ENCODE measurements at places on chromosomes 3 and 15. TPM values are rescaled to one million over a fixed set of nuclear protein-coding genes. Genes with fewer than 3 reads are reported as not detected.

Gene CLRN1
- not detected for total RNA-seq

Gene RTP3
- not detected for total RNA-seq

Gene DTWD1
- total RNA-seq, result 33.8 TPM

Gene TMEM207
- total RNA-seq, result not detected

DNA sequence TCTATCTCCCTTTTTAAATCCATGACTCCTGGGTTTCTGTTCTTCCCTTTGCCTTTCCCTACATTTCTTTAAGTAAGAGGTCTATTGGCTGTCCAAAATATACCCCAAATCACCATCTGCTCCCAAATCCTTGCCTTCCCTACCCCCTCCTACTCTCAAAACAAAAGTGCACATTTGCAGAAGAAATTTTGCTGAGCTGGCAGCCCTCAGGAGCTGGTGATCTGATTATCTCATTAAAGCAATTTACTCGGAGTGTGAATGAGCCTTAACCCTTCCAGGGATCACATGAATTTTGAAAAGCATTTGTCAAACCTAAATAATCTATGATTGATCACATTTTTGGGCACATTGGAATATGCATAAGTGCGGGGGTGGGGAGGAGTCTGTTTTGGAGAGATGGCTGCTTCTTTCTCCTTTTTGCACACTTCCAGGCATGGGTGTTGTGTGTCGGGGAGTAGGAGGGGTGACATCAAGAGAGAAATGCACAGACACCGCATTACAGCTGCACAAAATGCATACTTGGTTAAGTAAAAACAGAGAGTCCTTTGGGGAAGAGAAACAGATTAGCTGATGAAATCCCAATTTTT lies 892.6 kb downstream of the TUSC7 start:
- no peak overlapping the region for H3K27ac ChIP-seq
- no peaks in the 10 kb centered on the region for H3K27me3 ChIP-seq
- no peaks in the 10 kb centered on the region for H3K4me1 ChIP-seq
- H3K36me3 ChIP-seq, result no peaks in the 10 kb centered on the region
- H3K4me3 ChIP-seq, result no peak overlapping the region

GRCh38 chr3:197149-197827 lies 725 bp downstream of the CHL1 start:
- DNase-seq, result no peak
- H3K36me3 ChIP-seq, result no peaks in the 10 kb centered on the region
- no peaks in the 10 kb centered on the region for H3K4me1 ChIP-seq
- H3K27me3 ChIP-seq, result no peaks in the 10 kb centered on the region

- H3K27me3 ChIP-seq, result no peaks in the 10 kb centered on the region
- no peaks in the 10 kb centered on the region for H3K4me1 ChIP-seq
- H3K36me3 ChIP-seq, result no peaks in the 10 kb centered on the region
- no peak overlapping the region for H3K4me3 ChIP-seq
These were observed 135.9 kb downstream of the RSL24D1 start for GRCh38 chr15:55060836-55061235.

GRCh38 chr3:175940243-175940642 lies 1081.1 kb downstream of the NAALADL2 start:
- no peaks in the 10 kb centered on the region for H3K27me3 ChIP-seq
- no peaks in the 10 kb centered on the region for H3K36me3 ChIP-seq
- H3K27ac ChIP-seq, result no peak overlapping the region
- no peak for DNase-seq
- no peaks in the 10 kb centered on the region for H3K4me1 ChIP-seq

- no peaks in the 10 kb centered on the region for H3K27me3 ChIP-seq
- no peak overlapping the region for H3K4me3 ChIP-seq
- H3K4me1 ChIP-seq, result no peaks in the 10 kb centered on the region
- no peaks in the 10 kb centered on the region for H3K36me3 ChIP-seq
These were observed 319.4 kb downstream of the PLCL2 start for GRCh38 chr3:17204049-17204650.

GRCh38 chr3:65246561-65246960 lies 558.8 kb upstream of the ADAMTS9 start:
- H3K27me3 ChIP-seq, result no peaks in the 10 kb centered on the region
- no peaks in the 10 kb centered on the region for H3K4me1 ChIP-seq
- no peak overlapping the region for H3K27ac ChIP-seq

DNA sequence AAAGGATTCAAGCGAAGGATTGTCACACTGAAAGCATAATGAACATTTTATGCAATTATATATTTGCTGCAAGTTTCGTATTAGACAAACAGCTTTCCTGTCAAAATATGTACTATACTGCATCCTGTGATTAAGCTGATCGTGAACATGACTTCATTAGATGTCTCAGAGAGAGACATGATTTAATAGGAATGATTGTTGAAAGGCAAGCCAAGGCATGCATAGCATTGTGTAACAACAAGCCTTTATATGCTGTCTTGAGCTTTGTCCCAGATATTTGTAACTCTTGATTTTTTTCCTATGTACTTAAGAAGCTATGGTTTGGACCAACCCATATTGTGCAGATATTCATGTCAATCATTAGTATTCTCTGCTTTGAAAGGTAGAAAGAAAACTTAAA lies 309.1 kb downstream of the KCNH8 start:
- no peaks in the 10 kb centered on the region for H3K36me3 ChIP-seq
- no peaks in the 10 kb centered on the region for H3K27me3 ChIP-seq
- no peak for DNase-seq
- no peak overlapping the region for H3K27ac ChIP-seq
